IPS DF 19.7 (cell line): ENCODE measurements at places on chromosomes 6 and 20.

DNA sequence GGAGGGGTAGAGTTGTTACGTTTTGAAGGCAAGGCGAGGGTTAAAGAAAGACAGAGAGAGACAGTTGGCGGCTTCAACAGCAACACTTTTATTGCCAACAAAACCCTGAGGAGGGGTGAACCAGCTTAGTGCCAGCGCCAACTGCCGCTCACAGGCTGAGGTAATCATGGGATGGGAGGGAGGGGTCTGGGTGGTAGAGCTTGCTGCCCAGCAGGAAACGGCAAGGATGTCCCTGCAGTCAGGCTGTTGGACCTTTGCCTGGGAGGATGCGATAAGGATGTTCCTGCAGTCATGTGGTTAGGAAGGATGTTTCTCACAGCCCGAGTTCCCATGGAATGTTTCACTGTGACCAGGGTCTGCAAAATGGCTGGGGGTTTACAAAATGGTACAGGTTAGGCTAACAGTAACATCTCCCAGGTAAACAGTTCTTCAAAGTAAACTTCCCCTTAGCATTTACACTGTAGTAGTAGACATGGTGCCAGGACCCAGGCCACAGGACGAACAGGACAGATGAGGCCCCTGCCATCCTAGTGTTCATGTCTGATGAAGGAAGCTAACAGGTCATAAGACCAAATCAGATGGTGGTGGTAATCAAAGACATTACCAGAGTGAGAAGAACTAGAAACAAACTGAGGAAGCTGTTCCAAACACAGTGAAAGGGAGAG, 647.3 kb upstream of the DEFB115 start:
- DNase-seq, result no peak

- no peak for DNase-seq
These were observed 103.3 kb downstream of the NFATC2 start for GRCh38 chr20:51439160-51439689.

DNA sequence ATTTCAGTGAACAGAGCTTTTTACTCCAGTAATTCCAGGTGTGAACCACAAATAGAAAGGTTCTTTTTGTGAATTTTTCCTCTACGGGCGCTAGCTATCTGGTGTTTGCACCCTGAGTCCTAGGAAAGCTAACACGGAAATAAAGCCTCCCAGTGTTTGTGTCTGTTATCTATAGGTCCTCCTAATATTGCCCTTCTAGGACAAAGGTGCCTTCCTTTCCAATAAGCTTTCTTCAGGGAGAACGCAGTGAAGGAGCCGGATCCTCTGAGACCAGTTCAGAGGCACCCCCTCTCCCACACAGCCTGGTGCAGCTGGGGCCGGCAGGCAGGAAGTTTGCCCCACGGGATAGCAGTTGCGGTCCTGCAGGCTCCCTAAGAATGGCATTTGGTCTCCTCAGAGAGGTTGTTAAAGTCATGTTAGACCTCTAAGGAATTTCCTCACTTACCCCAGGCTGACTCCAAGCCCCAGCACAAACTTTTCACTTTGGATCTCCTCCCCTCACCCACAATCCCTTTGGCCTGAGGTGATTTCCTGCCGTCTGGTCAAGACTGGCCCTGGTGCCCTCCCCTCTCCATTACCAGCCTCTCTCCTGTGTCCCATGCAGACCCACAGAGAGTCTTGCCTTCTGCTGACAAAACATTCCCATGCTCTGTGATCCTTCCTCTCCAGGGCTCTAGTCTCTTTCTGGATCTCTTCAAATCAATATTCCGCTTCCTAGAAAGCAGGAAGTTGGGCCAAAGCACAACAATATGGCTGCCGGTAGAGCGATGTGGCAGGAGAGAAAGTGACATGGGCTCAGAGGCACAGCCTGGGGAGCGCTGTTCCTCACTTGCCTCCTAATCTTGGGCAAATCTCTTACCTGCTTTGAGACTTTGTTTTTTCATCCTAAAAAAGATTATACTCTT, 126.0 kb downstream of the MOXD1 start:
- no peak for DNase-seq

GRCh38 chr6:113763311-113763766, 93.8 kb upstream of the MARCKS start:
- no peak for DNase-seq

- DNase-seq, result no peak
These were observed 135.4 kb downstream of the ZMYND8 start for GRCh38 chr20:47221036-47221625.

DNA sequence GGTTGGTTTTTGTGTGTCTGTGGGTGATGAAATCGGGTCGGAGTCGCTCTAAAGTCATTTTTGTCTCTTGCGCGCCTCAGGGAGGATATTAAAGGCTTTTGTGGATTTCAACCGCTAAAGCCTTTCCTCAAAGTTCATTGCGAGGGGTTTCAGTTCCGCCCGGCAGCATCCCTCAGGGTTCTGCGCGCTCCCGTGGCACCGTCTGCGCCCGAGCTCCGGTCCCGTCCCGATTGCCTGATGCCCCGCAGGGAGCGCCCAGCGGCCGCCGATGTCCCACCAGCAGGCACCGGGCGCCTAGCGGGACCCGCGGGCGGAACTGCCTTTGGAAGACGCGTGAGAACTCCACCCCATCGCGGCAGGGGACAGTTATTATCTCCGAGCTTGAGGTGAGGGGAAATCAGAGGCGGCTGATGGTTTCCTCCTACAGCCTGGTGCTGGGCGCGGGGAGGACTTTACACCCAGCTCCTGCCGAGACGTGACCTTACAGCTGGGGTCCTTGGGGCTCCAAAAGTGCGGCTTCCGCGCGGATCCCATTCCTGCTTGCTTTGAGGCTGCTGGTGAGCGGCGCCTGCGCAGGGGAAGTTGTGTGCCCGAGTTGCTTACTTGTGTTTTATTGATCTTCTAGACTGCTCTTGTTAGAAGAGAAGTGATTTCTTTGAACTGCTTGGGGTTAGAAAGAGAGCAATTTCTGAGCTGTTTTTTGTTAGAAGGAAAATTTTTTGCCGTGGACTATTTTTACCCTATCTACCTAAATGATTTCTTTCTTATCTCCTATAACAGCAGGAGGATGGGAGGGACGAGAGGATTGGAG, 27.1 kb downstream of the ULBP1 start:
- no peak for DNase-seq

GRCh38 chr20:12977328-12978125, 31.2 kb upstream of the SPTLC3 start:
- DNase-seq, result no peak

DNA sequence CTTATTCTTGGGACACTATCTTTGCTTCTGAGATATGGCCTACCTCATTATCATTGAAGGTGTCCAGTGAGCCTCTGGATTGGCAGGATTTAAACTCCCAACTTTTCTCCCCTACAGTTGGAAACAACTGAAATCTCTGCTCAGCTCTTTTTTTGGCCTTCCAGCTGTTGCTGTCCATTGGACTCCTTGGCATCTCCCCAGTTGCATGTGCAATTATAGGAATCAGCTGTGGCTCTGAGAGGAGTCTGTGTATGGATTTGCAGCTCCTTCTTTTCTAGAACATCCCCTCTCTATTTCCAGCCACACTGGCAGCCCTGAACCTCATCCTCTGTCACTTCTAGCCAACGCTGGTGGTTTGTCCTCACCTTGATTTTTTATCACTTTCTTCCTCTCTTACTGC, 21.2 kb downstream of the RAB22A start:
- no peak for DNase-seq

- no peak for DNase-seq
These were observed 59.8 kb upstream of the FNDC1 start for GRCh38 chr6:159109391-159109790.
